ENCODE measurements at places on chromosomes 7 and 10.

- DNase-seq = no peak
Observed at GRCh38 chr10:17431871-17432311, 22.5 kb downstream of the ST8SIA6 start.

DNA sequence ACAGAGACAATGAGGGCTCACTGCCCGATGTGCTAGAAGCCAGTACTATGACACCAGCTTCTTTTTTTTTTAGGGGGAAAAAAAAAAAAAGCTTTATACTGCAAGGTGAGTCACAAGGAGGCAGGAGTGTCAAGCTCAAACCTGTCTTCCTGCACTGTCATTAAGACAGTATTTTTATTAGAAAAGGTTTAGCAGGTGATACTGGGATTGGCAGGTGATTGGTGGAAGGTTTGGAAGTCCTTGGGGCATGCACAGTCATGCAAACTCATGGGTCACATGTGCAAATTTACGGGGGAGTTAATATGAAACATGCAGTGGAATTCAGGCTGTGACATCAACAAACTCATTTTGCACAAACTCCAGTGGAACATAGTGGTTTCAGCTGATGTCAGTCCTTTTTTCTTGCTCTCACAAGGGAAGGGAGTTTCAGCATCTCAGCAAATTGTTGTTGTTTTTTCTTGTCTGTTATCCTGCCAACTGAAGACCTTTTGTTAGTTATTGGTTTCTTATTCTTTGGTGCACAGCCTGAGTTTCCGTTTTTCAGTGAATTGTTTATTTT, 530.6 kb downstream of the ANKRD7 start:
- no peak for DNase-seq

DNA sequence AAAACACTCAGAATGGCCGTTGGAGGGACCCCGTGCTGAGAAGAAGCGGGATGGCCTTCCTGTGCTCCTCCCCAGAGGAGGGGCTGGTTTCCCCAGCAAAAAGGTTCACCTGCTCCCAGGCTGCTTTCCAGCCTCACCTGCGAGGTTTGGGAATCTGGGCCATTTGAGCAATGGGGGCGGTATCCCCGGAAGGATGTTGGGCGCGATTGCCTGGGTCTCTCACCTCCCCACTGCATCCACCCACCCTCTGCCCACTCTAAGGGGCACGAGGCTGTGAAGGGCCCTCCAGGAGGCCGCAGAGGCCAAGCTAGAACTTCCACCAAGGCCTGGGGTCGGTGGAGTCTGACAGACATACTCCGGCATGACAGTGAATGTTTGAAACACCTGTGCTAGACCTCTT, 147.6 kb downstream of the PAXIP1 start:
- no peak for DNase-seq

- no peak for DNase-seq
Observed at GRCh38 chr10:33333260-33334101, 986 bp downstream of the NRP1 start.

GRCh38 chr10:120555436-120555835, 98.4 kb downstream of the PLPP4 start:
- no peak for DNase-seq

GRCh38 chr7:67758551-67758950, 761.9 kb downstream of the TYW1 start:
- no peak for DNase-seq

DNA sequence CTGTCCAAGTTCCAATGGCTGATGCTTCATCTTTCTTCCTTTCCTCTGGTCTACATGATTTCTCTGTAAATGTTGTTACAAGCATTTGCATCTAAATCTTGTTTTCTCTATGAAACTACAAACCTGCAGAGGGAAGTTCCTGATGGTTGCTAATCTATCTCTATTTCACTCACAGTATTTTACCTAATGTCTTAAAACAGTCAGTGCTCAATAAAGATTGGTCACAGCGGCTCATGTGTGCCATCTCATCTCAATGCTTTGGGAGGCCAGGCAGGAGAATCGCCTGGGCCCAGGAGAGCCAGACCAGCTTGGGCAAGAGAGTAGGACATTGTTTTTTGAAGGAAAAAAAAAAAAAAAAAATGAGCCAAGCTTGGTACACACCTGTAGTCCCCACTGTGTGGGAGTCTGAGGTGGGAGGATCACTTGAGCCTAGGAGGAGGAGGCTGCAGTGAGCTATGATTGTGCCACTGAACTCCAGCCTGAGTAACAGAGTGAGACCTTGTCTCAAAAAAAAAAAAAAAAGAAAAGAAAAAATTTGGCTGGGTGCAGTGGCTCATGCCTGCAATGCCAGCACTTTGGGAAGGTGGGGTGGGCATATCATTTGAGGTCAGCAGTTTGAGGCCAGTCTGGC, 71.3 kb upstream of the ARMC3 start:
- no peak for DNase-seq

DNA sequence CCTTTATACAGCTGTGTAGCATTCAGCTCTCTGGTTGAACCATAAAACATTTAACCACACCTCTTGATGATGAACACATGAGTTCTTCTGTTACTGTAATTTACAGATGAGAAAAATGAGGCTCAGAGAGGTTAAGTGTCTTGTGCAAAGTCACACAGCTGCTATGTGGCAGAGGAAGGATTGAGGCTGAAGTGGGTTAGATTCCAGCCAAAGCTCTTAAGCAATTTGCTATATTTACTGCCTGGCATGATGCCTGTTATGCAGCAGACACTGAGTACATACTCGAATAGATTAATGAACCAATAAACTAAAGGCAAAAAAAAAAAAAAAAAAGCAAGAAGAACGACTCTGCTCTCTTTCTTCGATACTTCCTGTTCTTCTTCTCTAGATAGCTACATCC, 35.7 kb downstream of the GFRA1 start:
- no peak for DNase-seq

DNA sequence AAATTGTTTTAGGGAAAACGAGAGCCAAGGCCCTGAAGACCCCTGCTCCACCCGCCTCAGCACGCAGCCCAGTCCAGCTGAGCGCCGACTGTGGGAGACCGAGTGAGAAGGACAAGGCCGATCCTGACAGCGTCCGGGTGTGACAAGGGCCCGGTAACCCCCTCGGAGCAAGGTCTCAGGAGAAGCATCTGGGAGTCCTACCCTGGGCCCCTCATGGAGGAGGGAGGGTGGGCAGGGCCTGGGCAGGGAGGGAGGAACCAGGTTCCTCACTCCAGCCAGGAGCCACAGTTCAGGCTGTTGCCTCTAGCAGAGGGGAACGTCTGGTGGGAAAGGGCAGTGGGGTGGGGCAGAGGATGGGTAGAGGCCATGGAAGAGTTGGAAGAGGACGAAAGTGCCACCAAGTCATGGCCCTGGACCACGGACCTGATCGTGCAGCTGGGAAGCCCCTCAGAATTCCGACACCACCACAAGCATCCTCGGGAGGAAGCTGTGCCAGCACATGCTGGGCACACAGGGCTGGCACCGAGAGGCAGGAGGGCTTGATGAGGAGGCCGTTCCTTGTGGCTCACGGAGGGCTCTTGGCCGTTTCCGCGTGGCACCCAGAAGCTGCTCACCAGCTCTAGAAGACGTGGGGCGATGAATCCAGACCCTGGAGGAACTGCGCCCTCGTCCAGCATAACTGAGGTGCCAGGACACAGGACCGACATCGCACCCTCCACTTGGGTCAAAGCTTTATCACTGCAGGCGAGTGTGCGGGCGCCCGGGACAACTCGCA, 2.2 kb upstream of the KNDC1 start:
- DNase-seq = no peak

- no peak for DNase-seq
Observed at GRCh38 chr10:86306628-86307278, 59.8 kb downstream of the GRID1 start.

DNA sequence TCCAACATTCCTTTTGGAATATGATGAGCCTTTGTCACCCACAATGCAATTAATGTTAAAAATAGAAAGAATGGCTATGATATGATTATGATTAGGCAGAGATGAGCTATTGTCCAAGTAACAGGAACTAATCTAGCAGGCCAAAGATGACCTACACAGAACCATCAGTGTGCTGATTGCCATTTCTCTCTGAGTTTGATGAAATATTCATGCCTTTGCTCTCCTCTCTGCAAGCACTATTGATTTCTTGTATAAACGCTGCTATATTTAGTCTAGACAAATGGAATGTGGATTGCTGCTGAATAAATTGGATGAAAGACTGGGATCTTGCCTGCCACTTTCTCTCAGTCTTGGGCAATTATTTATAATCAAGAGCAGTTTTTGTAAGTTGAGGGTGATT, 85.4 kb downstream of the HDAC9 start:
- no peak for DNase-seq

DNA sequence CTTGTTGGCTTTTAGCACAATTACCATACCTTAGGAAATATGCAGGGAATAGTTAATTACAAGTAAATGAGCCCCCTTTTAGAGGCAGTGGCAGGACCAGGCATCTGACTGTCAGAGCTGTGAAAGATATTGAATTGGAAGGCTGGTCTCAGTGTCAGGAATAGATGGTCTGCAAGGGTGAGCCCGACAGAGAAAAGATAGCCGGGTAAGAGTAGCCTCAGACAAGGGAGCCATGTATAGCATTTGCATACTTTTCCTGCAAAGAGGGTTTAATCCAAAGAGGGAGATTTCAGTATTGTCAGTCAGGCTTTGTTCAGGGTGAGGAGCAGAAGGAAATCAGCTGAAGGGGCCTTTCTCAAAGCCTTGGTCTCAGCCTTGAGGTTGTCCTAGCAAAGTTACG, 128.9 kb upstream of the FZD1 start:
- no peak for DNase-seq

- DNase-seq = no peak
Observed at GRCh38 chr10:83961620-83962019, 177.7 kb upstream of the GHITM start.

DNA sequence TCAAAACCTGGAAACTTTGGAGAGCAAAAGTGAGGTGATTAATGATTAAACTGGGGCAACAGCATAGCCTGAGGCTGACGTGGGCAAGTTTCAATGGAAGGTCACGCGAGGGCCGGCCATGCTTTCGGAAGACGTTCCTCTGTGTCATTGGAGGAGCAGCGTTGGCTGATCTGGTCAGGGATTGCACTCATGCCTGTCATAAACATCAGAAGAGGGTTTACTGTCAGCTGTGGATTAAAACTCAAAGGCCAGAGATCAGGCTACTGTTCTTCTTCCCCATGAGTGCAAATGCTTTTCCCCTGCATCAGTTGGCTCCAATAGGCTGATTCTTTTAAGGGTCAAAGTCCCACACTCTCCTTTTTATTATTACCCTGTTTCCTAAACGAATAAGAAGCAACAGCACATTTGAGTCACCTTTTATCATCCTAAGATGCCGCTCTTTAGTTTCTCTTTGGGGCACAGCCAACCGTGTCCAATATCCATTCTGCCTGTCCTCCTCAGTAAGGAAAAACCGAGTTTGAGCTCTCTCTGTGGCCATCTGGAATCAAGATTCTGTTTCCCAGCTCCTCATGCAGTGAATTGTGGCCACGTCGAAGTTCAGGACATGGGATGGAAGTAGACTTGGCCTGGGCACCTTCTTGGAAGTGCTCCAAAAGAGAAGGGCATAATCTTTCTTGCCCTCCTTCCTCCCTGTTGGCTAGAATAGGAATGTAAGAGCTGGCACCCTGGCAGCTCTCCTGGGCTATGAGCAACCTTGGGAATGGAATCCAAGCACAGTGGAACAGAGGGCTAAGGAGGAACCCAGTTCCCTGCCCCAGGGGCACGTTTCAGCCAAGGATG, 62.5 kb upstream of the INSIG1 start:
- DNase-seq = no peak

DNA sequence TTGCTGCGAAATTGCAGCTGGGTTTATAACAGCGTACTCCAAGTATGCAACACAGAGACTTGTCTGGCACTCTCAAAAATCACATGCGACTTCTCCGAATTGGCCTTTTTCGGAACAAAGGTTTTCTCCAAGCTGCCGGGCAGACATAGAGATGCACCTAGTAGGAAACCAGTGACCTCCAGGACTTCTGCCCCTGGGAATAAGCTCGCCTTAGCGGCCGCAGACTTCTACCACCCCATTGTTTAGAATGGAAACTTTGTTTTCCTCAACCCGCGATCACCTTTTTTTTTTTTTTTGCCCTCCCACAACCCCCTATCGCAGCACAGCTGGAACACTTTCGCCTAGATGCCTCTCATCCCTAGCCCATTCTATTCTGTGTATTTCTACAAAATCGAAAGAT, 4.9 kb upstream of the HOXA10 start:
- no peak for DNase-seq

GRCh38 chr10:82288461-82288881, 413.5 kb downstream of the NRG3 start:
- DNase-seq = no peak

DNA sequence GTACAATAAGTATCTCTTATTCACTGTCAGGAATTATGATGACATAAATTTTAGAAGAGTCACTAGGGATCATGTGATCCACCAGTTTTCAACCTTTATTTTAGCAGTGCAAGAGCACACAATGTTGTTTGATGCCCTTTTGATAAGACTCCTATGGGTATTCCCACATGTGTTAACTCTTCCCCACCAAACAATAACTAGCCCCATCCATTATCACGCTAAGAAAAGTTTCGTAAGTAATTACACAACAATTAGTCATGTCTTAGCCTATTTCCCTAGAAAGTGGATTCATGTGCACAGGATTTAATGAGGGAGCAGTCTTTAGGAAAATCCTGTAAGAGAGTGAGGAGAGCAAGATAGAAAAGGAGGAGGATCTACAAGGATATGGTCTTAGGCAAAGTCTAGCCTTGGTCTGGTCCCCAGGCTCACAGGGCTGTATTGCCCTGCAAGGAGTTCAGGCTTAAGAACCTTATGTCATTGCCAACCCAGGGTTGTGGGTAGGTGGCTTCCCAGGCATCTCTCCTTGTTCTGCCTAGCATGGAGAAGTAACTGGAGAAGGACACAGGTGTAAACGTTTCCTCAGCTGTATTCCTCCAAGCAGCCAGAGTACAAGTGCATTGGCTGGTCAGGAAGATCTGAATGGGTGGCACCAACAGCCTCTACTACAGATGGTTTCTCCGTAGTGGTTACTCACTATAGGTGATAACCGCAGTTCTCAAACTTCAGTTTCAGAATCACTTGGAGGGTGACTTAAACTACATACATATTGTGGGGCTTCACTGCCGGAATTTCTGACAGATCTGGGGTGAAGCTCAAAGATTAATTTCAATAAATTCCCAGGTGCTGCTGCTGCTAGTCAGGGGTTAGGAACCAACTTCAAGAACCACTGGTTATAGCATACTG, 574.5 kb downstream of the SUGCT start:
- DNase-seq = no peak

DNA sequence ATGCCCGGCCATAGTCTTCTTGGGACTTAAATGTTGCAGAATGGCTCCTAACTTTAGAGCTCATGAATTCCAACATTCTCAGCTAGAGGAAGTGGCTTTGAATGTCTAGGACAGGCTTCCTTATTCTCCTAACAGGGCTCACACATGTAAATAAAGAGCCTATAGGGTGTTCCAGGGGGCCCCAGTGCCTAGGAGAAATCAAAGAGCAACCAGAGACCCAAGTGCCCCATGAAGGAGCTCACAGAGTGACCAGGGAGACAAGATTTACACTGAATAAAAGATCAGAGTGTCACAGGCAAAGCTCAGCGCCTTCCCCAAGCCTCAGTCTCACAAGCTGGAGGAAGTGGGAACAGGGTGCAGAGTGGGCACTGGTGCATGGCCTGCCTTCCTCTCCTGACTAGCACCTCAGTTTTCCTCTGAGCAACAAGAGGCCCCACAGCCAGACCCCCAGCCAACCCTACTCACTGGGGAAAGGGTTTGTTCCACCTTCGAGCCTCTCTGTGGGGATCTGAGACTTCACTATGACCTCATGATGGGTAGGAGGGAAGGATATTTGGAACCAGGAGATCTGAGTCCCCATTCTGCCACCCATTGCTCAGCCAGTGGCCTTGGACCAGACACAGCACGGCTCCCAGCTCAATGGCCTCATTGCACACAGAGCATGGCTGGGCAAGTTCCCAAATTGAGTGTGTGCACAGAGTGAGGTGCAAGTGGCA, 16.0 kb downstream of the TMEM273 start:
- no peak for DNase-seq

GRCh38 chr7:47142169-47142866, 439.6 kb downstream of the TNS3 start:
- no peak for DNase-seq

Data from NCI-H2029 treated with DMSO at 0.1 percent for 48 hours (cell line).